ENCODE measurements at places on chromosomes 13 and 19. TPM values are rescaled to one million over a fixed set of nuclear protein-coding genes. Genes with fewer than 3 reads are reported as not detected.
A peak's percentile ranks its signal among the peaks of the same experiment; 100 is the strongest.

The ZNF492 gene
- 0.28 TPM for polyA plus RNA-seq

The SUCLA2 gene
- 29.7 TPM for polyA plus RNA-seq

The CD70 gene
- 142 TPM for polyA plus RNA-seq

The B3GNT3 gene
- polyA plus RNA-seq: not detected

The IGFL3 gene
- not detected for polyA plus RNA-seq

DNA sequence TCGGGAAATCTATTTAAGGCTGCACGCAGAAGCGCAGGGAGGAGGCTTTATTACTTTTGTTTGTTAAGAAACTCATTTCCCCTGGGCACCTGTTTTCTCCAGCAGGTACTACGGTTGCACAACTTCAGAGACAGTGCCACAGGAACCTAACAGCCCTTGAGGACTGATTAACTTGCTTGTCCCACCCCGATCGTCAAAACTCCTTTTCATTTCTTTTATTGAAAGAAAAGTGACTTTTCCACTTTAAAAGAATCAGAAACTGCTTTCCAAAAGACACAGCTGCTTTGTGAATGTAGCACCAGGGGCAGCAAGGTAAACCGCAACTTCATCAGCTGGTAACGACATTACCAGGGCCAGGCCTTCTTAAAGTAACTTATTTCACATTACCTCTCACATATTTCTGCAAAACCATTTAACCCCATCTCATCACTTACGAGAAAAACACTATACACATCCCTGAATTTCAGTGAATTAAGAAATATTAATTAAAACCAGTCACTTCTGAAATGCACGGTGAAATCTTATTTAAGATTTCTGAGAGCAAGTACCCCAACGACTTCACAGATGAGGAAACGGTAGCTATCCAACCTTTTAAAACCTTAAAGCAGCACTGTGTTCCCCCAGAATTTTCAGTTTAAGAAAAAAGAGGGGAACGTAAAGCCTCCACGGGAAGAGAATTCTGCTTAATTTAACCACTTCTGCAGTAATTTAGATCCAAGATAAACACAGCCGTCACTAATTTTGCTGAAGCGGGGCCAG is 1.4 kb downstream of the ANKRD10 start:
- no peak for DNase-seq
- H3K4me3 ChIP-seq: peak overlapping the region; percentile 99
- no peaks in the 10 kb centered on the region for H3K27me3 ChIP-seq
- H3K36me3 ChIP-seq: peaks cover 22% of the 10 kb centered on the region
- H3K4me1 ChIP-seq: peaks cover 15% of the 10 kb centered on the region

DNA sequence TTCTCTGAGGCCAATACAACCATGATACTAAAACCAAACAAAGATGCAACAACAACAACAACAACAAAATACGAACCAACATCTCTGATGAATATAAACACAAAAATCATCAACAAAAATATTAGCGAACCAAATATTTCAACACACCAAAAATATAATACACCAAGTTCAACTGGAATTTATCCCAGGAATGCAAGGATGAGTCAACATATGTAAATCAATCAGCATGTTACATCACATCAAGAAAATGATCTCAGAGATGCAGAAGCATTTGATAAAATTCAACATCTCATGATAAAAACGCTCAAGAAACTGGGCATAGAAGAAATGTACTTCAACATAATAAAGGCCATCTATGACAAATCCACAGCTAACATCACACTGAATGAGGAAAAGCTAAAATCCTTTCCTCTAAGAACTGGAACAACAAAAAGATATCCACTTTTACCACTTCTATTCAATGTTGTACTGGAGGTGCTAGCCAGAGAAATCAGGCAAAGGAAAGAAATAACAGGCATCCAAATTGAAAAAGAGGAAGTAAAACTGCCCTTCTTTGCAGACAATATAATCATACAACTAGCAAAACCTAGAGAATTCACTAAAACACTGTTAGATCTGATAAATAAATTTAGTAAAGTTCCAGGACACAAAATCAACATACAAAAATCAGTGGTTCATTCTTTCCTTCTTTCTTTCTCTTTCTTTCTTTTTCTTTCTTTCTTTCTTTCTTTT is 2448.7 kb upstream of the PCDH20 start:
- H3K4me1 ChIP-seq: no peaks in the 10 kb centered on the region
- DNase-seq: no peak
- no peak overlapping the region for H3K4me3 ChIP-seq
- no peak overlapping the region for H3K27ac ChIP-seq
- no peaks in the 10 kb centered on the region for H3K27me3 ChIP-seq

DNA sequence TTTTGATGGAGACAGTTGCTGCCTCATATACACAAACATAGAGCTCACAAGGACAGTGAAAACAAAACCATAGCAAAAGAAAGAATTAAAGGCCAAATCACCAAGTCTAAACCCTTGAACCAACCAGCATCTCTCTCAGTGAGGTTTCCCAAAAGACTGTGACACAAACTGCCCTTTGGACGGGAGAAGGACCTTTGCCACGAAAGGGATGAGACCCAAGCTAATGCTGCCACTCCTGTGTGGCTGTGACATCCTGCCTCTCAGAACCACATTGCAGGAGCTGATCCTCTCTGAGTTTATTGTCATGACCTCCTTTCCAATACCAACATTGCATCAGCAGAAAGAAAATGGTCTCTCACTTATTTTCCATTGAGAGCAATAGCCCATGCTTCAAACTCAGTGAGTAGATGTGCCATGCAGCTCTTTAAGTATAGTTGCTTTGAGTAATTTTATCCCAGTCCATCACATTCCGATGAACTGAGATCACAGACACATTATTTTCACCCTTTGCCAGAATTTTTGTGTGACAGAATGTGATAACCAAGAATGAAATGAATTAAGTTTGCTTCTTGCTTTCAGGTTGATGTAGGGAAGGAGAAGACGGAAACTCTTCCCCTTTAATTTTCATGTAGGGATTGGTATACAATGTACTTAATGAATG is 133.5 kb upstream of the IRS2 start:
- no peaks in the 10 kb centered on the region for H3K36me3 ChIP-seq
- H3K4me3 ChIP-seq: no peak overlapping the region
- no peaks in the 10 kb centered on the region for H3K27me3 ChIP-seq

GRCh38 chr13:99863789-99864626 is 107.6 kb downstream of the ZIC5 start:
- no peaks in the 10 kb centered on the region for H3K27me3 ChIP-seq
- no peak overlapping the region for H3K4me3 ChIP-seq
- no peaks in the 10 kb centered on the region for H3K36me3 ChIP-seq
- H3K4me1 ChIP-seq: peaks cover 7% of the 10 kb centered on the region

DNA sequence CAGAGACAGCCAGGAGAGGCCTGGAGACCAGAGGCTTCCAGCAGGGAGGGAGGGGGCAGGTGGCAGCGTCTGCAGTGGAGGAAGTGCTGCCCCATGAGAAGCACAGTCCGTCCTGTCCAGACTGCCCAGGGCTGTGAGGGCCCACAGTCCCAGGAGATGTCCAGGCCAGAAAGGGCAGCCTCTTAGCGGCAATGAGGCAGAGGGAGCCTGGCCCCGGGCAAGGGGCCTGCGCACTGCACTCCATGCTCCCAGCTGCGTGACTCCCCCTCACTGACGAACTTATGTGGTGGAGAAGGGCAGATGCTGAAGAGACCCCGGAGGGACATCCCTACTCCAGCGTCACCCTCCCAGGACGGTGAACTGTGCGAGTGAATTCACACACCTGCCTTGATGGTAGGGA is 115.3 kb downstream of the SOX1 start:
- H3K4me1 ChIP-seq: no peaks in the 10 kb centered on the region
- H3K27me3 ChIP-seq: peaks cover 17% of the 10 kb centered on the region
- no peak for DNase-seq
- no peak overlapping the region for H3K4me3 ChIP-seq
- no peaks in the 10 kb centered on the region for H3K36me3 ChIP-seq

DNA sequence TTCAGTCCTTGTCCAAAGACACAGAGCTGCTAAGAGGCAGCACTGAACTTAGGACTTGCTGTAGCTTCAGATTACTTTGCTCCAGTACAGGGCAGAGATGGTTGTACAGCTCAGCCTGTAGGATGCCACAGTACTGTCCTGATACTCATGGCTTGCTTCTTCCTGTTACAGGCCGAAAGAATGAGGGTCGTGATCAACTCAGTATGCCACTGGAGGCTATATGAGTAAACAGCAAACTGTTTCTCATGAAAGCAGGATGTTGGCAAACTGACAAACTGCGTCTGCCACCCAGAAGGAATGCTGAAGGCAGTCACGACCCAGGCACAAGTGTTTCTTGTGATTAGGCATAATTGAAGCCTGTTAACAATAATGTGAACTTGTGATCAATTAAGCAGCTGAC is 2.8 kb downstream of the ZNF749 start:
- peaks cover 8% of the 10 kb centered on the region for H3K4me1 ChIP-seq
- no peak for DNase-seq
- no peaks in the 10 kb centered on the region for H3K36me3 ChIP-seq
- no peak overlapping the region for H3K4me3 ChIP-seq
- no peaks in the 10 kb centered on the region for H3K27me3 ChIP-seq

- H3K27ac ChIP-seq: no peak overlapping the region
- H3K27me3 ChIP-seq: no peaks in the 10 kb centered on the region
- H3K36me3 ChIP-seq: peaks cover 7% of the 10 kb centered on the region
- no peak overlapping the region for H3K4me3 ChIP-seq
- H3K4me1 ChIP-seq: no peaks in the 10 kb centered on the region
- peak; percentile 7 for DNase-seq
Measured at GRCh38 chr19:17495639-17496296, 15.7 kb upstream of the PGLS start.

GRCh38 chr13:113559901-113560644 is 24.5 kb upstream of the TFDP1 start:
- no peak overlapping the region for H3K4me3 ChIP-seq
- H3K27me3 ChIP-seq: no peaks in the 10 kb centered on the region
- H3K27ac ChIP-seq: no peak overlapping the region
- no peak for DNase-seq

DNA sequence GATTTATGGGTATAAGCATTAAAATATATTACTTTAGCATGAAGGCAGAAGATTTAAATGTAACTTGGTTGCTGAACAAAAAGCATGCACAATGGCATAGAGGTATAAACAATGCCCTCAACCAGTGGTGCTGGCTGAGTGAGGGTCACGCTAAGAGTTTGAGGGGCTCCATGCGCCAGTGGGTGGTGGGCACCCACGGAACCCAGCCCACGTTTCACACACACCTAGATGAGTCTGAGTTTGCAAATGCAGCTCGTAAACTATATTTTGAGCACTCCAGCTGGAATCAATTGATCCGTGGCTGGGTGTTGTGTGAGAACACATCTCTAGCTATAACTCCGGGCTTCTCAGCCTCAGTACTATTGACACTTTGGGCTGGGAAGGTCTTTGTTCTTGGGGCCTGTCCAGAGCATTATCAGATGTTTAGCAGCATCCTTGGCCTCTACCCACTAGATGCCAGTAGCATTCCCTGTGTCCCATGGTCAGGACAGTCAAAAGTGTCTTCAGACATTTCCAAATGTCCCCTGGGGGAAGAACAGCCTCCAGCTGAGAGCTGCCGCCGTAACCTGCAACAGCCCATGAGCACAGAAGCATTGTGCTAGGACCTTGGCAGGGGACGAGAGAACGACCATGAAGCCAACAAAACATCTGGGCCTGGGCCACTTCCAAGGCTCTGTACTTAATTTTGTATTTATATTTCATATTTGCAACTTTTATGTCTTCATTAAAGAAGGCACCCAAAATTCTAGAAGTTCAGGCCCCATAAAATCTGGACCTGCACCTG is 108.1 kb upstream of the SOX1 start:
- H3K27ac ChIP-seq: no peak overlapping the region
- no peak overlapping the region for H3K4me3 ChIP-seq
- peaks cover 5% of the 10 kb centered on the region for H3K27me3 ChIP-seq
- no peaks in the 10 kb centered on the region for H3K4me1 ChIP-seq
- no peak for DNase-seq

GRCh38 chr19:35295792-35296462 is 4.0 kb downstream of the MAG start:
- no peak for DNase-seq
- no peaks in the 10 kb centered on the region for H3K4me1 ChIP-seq
- H3K27me3 ChIP-seq: peaks cover 61% of the 10 kb centered on the region
- H3K36me3 ChIP-seq: no peaks in the 10 kb centered on the region
- no peak overlapping the region for H3K27ac ChIP-seq

DNA sequence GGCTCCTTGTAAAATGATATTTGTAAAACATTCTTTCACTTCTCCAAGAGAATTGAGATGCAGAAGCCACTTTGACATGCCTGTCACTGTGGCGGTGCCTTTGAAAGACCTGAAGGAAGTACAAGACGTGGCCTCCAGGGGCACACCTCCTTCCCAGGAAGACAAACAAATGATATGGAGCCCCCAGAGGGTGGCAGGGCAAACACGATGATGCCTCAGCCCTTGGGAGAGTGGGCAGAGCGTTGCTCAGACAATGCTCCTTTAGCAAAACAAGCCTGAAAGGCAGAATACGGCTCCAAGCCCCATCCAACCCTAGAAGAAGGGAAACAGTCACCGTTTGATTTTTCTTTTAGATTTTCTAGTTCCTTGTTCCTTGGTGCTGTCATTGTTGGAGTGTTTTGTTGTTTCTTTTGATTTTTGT is 9.2 kb upstream of the ATP12A start:
- DNase-seq: peak; percentile 49
- no peaks in the 10 kb centered on the region for H3K36me3 ChIP-seq
- no peak overlapping the region for H3K4me3 ChIP-seq
- no peaks in the 10 kb centered on the region for H3K4me1 ChIP-seq

DNA sequence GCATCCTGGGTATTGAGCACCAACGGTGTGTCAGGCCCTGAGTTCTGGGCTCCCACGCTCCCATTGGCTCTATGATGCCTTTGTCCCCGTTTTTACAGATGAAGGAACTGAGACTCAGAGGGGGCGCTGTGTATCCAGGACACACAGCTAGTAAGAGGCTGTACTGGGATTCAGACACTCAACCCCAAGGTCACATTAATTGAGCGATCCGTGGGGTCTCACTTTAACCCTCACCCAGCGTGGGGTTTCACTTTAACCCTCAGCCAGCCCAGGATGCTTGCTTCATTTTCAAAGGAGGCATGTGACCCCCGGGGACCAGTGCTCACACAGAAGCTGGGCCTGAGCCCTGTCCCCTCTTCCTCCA is 42.6 kb downstream of the CYP4F22 start:
- H3K27me3 ChIP-seq: peaks cover 27% of the 10 kb centered on the region
- no peaks in the 10 kb centered on the region for H3K36me3 ChIP-seq
- DNase-seq: peak; percentile 32
- no peaks in the 10 kb centered on the region for H3K4me1 ChIP-seq
- H3K4me3 ChIP-seq: peak overlapping the region; percentile 16
- no peak overlapping the region for H3K27ac ChIP-seq

GRCh38 chr13:73075546-73075945 is 16.7 kb downstream of the KLF5 start:
- H3K27me3 ChIP-seq: no peaks in the 10 kb centered on the region
- DNase-seq: no peak
- H3K36me3 ChIP-seq: peaks cover 4% of the 10 kb centered on the region
- no peaks in the 10 kb centered on the region for H3K4me1 ChIP-seq
- H3K4me3 ChIP-seq: no peak overlapping the region

GRCh38 chr19:9792206-9793070 is 23.9 kb upstream of the ZNF846 start:
- H3K27ac ChIP-seq: peak overlapping the region; percentile 80
- no peaks in the 10 kb centered on the region for H3K27me3 ChIP-seq
- no peaks in the 10 kb centered on the region for H3K36me3 ChIP-seq
- peak; percentile 92 for DNase-seq
